ENCODE measurements at places on chromosomes 3 and 15.

DNA sequence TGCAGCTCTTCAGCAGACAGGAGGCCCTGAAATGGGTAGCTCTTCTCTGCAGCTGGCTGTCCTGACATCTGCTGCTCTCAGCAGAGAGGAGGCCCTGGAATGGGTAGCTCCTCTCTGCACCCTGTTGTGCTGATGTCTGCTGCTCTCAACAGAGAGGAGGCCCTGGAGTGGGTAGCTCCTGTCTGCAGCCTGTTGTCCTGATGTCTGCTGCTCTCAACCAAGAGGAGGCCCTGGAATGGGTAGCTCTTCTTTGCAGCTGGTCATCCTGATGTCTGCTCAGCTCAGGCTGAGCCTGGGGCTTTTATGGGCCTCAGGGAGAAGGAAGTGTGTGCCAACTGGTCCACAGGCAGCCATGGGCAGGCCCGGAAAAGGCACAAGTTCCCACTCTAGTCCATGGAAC is 66.6 kb downstream of the PIK3CB start:
- DNase-seq = no peak

DNA sequence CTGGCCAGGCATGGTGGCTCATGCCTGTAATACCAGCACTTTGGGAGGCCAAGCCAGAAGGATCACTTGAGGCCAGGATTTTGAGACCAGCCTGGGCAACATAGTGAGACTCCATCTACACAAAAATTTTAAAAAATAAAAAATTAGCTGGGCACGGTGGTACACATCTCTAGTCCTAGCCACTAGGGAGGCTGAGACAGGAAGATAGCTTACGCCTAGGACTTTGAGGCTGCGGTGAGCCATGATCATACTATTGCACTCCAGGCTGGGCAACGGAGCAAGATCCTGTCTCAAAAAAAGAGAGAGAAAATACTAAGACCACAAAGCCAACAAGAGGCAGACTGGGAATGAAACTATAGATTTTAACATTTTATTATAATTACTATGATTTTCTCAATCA is 4.1 kb downstream of the MB21D2 start:
- DNase-seq = no peak

- DNase-seq = no peak
Observed at GRCh38 chr3:69710153-69710977, 28.9 kb upstream of the MITF start.

- no peak for DNase-seq
Observed at GRCh38 chr15:43189296-43189695, 4.1 kb downstream of the CCNDBP1 start.

GRCh38 chr3:151625586-151625985 is 108.1 kb upstream of the AADACL2 start:
- DNase-seq = no peak

DNA sequence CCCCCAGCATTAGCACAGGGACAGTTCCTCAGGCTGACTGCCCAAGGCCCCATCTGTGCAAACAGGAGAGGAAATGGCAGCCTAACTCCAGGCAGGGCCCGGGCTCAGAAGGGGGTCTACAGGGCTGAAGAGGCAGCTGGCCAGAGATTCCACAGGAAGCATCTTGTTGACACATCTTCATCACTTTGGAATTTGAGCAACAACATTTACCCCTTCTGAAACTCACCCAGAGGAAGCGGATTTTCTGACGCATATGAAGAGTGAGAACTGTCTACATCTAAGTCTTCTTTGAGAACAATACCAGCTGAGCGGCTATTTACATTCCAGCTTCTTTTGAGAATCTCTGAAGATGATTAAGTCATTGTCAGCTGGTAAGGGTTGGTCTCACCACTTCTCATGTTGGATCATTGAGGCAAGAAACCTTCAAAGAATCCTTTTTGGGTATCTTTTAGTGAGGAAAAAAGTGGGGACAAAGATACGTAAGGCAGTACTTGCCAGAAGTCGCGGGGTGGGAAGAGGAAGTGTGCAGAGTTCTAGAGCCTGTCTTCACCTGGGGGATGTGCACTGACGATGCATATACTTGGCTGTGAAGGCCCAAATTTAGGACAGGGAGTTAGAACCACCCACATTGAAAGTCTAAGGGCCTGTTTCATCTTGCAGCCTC is 25.4 kb upstream of the SRP14 start:
- DNase-seq = no peak

DNA sequence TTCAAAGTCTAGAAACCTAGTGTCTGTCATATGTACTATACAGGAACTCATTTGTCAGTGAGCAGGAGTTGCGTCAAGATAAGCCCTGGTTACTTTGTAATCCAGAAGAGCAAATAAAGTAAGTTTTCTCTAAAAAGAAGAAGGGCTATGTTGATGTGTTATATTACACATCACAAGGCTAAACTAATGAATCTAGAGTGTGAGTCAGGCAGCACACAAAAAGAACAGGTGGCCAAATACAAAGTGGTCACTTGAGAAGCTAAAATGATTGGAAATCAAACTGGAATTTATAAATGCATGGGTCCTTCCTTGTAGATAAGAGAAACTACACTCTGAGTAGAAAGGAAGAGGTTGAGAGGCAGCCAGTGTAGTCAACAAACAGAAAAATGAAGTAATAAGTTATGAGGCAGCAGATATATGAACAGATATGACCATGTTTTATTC is 771.6 kb downstream of the DIPK2A start:
- DNase-seq = no peak

- DNase-seq = peak; percentile 1
Observed at GRCh38 chr3:94787734-94788270, 724.9 kb downstream of the NSUN3 start.

DNA sequence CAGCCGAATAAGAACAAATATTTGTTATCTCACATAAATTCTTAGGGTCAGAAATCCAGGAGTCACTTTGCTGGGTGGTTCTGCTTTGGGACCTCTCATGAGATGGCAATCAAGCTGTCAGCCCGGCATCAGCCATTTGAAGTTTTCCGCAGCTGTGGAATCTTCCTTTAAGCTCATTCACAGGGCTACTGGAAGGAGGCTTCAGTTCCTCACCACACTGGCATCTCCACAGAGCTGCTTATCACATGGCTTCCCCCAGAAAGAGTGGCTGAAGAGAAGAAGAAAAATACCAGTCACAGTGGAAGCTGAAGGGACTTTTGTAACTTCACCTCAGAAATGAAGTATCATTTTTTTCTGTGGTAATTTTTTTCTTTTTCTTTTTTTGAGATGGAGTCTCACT is 267.7 kb downstream of the CHL1 start:
- DNase-seq = no peak

DNA sequence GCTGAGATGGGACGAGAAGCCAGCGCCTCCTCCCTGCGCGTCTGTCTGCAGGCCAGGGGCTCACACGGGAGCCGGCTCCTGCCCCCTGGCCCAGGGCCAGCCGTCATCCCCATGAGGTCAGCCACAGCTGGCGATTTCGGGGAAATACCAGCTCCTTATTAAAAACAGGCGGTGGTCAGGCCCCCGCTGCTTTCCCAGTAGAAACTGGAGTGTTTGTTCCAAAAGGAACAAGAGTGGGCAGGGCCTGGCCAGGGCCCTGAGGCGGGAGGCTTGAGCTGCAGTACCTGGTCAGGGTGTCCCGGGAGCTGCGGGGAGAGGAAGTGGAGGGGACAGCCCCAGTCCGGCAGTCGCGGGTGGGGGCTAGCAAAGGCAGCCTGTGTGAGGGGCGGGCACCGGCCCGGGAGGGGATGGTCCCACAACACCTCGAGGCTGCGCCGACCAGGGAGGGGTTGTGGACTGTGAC is 17.8 kb downstream of the MYL3 start:
- no peak for DNase-seq

DNA sequence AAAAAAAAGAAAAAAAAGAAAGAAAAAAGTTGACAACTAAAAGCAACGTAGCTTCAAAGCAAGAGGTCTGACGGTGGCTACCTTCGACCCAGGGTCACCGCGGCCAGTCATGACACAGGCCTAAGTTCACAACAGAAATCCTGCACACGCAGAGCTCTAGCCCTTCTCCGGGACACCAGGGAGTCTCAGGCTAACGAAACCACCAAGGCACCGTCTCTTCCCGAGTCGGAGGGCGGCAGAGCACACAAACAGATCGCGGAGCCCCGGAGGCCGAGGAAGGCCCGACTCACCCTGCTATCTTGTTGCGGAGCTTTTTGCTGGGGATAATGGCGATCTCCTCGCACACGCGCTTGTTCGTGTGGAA is 584 bp downstream of the RPS17 start:
- DNase-seq = peak; percentile 10

DNA sequence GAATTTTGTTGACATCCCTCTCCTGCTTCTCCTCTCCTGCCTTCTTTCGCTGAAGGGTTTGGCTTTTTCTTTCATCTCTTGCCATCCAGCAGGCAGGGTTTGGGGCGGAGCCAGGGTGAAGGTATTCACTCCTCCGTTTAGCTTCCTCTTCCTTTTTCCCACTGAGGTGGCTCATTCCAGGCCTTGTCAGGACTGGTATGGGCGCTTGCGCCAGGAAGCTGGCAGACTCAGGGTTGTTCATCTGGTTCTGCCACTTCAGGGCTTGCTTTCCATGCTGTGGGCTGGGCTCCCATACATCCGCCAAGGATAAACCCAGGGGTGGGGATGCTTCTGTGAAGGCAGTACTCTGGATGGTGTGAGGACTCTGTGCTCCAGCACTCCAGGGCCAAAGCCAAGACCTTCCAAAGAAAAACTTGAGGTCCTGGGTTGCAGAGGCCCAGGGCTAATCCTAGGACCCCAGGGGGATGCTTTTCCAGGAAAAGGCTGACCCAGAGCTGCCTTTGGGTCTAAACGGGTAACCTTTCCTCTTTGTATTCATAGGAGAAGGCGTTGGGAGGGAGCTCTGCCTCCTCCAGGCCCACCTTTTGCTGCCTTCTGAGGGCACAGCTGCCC is 7.7 kb upstream of the AMOTL2 start:
- no peak for DNase-seq
